ENCODE measurements at places on chromosomes 4 and X.

- DNase-seq = peak; percentile 14
These were observed 8.4 kb downstream of the UBE2K start for GRCh38 chr4:39706334-39706733.

DNA sequence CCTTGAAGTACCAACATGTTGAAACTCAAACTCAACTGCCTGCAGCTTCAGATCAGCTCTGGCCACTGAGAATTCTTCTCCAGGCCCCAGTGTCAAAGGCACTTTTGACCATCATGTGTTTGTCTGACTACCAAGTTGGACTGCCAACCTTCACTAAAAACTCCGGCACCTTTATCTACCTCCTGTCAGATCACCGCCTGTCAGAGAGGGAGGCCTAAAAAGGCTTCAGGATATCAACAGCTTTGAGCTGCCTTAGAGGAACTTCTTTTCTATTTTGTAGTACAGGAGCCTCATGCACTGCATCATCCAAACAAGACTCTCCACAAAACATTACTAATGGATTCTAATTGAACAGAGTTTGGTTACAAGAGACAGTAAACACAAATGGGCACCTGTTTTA lies 2.8 kb downstream of the ACSL1 start:
- DNase-seq = no peak

GRCh38 chr4:170698334-170698733 lies 608.6 kb upstream of the AADAT start:
- DNase-seq = no peak

GRCh38 chrX:115912372-115912897 lies 258.1 kb upstream of the AGTR2 start:
- DNase-seq = no peak

DNA sequence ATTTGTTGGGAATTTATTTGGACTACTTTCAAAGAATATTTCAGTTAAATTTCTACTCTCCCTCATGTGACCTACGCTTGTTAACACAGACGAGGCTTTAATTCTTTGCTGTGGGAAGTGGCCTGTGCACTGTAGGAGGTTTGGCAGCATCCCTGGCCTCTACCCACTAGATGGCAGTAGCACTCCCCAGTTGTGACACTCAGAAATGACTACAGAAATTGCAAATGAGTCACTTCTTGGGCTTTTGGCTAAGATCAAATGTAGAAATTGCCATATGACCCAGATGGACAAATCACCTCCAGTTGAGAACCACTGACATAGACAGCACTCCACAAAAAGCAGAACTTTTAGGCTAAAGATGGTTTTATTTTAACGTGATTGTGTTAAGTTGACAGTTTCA lies 22.1 kb downstream of the PIR start:
- peak; percentile 0 for DNase-seq

DNA sequence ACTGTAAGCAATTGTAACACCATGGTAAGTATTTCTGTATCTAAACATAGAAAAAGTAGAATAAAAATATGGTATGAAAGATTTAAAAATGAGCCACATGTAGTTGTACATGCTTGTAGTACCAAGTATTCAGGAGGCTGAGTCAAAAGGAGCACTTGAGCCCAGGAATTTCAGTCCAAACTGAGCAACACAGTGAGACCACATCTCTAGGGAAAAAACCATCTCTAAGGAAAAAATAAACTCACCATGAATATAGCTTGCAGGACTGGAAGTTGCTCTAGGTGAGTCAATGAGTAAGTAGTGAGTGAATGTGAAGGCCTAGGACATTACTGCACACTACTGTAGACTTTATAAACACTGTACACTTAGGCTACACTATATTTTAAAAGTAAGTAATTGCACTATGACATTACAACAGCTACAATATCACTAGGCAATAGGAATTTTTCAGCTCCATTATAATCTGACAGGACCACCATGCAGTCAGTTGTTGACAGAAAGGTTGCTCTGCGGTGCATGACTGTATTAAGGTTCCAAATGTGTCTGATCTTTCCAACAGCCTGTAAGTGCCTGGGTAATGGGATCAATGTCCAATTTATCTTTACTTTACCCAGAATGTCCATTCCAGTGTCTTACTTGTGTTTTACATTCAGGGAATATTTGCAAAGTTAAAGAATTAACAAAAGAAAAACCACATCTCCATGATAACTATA lies 28.9 kb upstream of the LRBA start:
- no peak for DNase-seq

DNA sequence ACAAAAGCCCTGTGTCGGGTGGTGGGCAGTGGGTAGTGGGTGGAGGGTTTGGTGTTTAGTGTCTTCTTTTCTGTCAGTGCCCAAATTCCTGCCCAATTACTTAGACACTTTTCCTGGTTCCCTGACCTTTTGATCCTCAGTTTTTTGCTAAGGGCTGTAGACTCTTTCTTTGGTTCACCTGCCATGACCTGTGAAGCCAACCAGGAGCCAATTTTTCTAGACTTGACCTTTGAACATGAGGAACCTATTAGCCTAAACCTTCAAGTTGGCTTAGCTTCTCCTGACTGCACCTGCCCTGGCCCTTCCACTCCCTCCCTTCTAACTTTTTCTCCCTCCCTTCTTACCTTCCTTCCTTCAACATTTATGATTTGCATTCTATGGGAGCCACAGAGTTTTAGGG lies 94.5 kb downstream of the MID1IP1 start:
- no peak for DNase-seq

DNA sequence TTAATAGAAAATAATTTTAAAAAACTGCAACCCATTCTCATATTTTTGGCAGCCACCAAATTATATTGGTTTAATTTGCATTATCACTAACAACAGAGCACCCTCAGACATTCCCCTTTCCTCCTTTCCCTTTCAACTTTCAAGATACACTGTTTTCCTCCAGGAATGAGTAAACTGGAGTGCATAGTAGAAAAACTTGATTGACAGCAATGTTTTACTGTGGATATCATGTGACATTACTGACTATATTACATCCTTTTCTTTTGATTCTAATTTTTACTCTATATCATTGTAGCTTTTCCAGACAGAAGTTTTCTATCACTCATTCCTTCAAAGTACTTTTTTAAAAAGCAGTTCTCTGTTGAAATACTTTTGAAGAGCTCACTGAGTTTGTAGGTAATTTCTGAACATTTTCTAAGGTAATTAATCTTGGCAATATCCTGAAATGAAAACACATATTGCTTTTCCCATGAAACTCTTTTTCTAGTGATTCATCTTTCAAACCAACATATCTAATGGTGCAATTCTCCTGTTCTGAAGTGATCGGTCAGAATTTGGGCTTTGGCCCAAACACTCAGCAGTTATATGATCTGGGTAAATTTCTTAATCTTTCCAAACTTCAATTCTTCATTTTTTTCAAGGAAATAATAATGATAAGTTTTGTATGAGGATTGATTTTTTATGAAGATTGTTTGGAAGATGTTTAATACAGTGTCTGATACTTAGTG lies 920.4 kb upstream of the EPHA5 start:
- no peak for DNase-seq

DNA sequence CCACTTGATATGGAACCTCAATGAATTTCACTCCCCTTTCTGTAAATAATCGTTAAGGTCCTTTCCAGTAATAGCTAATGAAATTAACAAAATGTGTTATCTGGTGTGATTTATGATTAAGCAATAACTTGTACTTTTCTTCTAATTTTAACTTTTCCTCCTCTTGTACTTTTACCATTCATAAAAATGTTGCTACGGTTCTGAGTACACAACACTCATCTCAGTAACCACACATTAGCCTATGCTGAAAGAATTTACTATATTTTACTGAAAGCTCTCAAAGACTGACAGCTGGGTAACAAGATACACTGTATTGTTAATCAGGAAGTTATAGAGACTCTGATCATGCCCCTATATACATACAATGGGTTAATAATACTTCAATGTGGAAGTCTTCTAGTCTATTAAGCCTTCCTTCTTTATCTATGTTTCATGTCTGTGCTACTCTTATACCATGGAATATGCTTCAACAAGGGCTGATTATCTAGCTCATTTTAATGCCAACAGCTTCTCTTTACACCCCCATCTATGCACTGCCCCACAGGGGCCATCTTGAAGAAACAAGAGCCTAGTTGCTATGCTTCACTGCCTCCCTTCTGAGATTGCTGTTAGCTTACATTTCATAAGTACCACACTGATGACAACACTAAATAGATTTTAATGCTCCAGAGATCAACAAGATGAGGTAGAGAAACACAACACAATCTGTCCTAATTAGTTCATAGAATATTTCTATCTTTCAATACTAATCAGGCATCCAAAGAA lies 39.1 kb downstream of the LAMP2 start:
- DNase-seq = no peak

- no peak for DNase-seq
These were observed 991.1 kb downstream of the STPG2 start for GRCh38 chr4:97152149-97152548.

GRCh38 chrX:43557792-43558191 lies 98.3 kb upstream of the MAOA start:
- peak; percentile 5 for DNase-seq

GRCh38 chrX:119981286-119982070 lies 37.9 kb upstream of the NKAP start:
- no peak for DNase-seq

GRCh38 chr4:137663251-137664045 lies 131.2 kb upstream of the PCDH18 start:
- DNase-seq = no peak

Measured in substantia nigra (tissue), 51 donors.